ENCODE measurements at places on chromosomes 4 and X.

DNA sequence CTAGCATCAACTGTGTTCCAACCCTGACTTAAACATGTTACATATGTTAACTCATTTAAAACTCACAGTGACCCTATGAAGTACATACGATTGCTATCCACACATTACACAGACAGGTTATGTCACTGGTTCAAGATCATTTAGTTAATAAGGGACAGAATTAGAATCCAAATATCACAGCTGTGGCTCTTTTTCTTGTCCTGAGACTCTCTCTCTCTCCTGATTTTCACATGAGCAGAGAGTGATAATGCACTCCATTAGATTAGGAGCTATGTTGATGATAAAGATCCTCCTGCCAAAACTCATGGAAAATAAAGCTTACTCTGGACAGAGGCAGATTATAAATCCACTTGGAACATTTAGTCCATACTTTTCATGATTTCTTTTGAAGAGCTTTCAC lies 408.3 kb downstream of the PPARGC1A start:
- no peak for DNase-seq

DNA sequence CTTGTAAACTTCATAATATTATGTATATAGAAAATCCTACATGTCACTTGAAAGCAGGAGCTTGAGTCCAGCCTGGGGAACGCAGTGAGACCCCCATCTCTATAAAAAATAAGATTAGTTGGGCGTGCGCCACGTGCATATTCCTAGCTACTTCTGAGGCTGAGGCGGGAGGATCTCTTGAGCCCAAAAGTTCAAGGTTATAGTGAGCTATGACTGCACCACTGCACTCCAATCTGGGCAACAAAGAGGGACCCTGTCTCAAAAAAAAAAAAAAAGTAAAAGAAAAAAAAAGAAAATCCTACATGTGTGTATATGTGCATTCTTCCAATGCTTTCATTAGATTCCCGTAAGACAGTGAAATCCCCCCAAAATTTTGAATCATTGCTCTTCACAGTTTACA lies 1.7 kb downstream of the SEC31A start:
- DNase-seq = no peak

DNA sequence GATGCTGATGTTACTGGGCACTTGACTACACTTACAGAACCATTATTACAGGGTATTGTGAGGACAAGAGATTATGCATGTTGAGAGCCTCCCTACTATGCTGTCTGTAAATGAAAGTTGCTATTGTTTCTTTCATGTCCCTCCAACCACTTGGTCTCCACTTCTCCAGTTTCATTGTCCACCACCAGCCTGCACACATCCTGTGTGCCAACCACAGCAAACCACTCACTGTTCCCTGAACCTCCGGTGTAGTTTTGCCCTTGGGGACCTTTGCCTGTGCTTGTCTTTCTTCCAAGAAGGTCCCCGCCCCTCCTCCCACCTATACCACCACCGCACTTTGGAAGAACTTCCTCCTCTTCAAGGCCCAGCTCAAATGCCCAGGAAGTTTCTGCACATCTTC lies 43.1 kb upstream of the AFF2 start:
- DNase-seq = no peak

DNA sequence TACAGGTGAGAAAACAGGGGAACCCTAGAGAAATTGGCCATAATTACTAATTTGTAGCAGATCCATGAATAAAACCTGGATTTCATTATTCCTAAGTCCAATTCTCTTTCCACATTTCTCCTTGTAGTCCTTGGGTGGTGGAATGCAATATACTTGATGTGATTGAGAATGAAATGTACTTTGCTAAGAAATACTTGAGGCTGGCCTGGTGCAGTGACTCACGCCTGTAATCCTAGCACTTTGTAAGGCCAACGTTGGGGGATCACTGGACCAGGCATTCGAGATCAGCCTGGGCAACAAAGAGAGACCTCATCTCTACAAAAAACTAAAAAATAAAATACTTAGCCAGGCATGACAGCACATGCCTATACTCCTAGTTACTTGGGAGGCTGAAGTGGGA lies 15.9 kb downstream of the TMEM184C start:
- no peak for DNase-seq

DNA sequence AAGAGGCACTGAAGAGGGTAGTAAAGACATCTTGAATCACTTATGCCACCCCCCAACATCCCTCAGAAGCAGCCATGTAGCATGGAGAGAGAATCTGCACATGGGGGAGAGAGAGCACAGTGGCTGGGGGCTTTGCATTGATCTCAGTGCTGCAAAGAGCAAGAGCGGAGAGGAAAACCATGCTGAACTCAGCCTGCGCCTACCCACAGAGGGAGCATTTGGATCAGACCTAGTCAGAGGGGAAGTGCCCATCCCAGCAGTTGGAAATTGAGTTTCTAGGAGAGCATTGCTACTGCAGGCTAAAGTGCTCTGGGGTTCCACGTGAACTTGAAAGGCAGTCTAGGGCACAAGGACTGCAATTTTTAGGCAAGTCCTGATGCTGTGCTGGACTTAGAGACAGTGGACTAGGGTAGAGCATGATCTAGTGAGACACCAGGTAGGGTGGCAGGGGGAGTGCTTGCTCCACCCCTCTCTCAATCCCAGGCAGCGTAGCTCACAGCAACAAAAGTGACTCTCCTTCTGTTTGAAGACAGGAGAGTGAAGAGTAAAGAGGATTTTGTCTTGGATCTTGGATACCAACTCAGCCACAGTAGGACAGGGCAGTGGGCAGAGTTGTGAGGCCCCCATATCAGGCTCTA lies 9.0 kb upstream of the PROM1 start:
- DNase-seq = no peak

GRCh38 chr4:16029886-16030285 lies 53.9 kb downstream of the PROM1 start:
- DNase-seq = no peak

- no peak for DNase-seq
Observed at GRCh38 chr4:185119927-185120630, 23.0 kb upstream of the SLC25A4 start.

DNA sequence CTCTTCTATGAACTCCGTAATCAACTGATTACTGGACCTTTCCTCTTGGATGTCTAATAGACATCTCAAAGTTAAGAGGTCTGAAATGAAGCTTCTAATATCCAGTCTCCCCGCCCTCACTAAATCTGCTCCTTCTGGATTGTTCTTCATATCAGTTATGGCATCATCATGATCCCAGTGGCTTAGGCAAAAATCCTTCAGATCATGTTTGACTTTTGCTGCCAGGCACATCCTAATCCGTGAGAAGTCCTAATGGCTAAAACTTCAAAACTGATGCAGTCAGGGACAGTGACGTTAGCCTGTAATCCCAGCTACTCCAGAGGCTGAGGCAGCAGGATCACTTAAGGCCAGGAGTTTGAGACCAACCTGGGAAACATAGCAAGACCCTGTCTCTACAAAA lies 55.1 kb upstream of the GUCY1A1 start:
- no peak for DNase-seq

GRCh38 chr4:44927399-44928380 lies 201.3 kb upstream of the GNPDA2 start:
- DNase-seq = no peak

GRCh38 chr4:119861731-119862130 lies 204.9 kb downstream of the MAD2L1 start:
- DNase-seq = no peak

DNA sequence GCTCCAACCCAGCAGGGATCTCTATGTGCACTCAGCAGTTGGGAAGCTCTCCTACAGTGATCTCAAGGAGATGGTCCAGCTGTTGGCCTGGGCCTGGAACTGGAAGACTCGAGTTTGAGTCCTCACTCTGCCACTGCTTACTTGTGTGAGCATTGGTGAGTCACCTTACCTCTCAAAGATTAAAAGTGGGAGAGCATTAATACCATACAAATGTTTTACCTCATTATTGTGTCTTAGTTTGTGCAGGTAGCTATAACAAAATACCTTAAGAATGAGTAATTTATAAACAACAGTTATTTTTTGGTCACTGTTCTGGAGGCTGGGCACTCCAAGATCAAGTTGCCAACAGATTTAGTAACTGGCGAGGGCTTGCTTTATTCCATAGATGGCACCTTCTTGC lies 21.4 kb upstream of the ZNF827 start:
- DNase-seq = no peak

- no peak for DNase-seq
Observed at GRCh38 chrX:49793686-49794085, 35.4 kb upstream of the PAGE4 start.

- no peak for DNase-seq
Observed at GRCh38 chr4:122612540-122612939, 8.3 kb downstream of the IL21 start.

DNA sequence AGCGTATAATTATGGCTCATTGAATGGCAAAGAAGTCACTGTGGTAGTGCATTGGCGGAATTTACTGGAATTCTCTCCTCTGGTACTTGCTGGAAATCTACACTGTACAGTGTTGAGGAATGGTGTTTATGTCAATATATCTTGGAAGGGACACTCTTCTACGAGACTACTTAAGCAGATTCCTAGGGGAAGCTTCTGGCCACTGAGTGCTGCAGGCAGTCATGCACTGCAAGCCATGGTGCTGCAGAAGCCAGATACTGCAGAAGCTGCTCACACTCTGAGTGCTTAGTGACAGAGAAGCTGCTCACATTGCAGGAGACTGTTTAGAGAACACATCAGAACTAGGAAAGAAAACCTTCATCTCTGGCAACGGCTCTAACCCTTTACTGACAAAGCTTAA lies 725.0 kb downstream of the CCSER1 start:
- no peak for DNase-seq

- no peak for DNase-seq
Observed at GRCh38 chr4:101198682-101199339, 148.5 kb downstream of the PPP3CA start.

- no peak for DNase-seq
Observed at GRCh38 chrX:114038358-114038757, 545.5 kb upstream of the HTR2C start.

DNA sequence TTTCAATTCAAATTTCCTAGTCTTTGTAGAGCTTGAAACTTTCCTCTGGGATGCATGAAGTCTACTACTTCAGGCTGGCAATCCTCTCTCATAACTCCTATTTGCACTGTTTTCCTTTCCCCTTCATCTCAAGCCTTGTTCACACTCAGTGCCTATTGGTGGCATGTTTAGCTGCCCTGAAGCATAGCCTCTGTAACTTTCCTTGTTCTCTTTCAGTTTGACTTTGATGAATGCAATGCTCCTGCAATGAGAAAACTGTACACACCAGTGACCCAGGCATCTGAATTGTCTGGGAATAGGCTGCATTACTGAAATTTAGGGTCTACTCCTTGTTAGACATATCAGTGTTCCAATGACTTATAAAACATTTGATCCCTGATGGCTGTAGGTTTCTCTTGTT lies 81.7 kb downstream of the ANK2 start:
- no peak for DNase-seq

- no peak for DNase-seq
Observed at GRCh38 chrX:24839331-24839730, 145.6 kb downstream of the POLA1 start.

DNA sequence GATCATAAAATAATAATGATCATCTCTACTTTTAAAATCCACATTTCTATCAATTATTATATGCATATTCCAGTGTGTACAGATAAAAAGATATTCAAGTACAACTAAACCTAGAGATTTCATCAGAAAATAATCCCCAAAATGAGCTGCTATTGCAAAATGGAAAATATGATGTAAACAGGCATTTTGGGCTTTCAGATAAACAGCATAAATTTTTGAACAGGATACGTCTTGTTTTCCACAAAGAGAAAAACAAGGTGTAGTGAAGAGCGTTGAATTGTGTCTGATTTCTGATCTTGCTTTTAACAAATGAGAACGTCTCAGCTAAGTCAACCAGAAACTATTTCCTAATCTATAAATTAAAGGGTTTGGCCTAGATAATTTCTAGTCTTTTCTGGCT lies 349.6 kb upstream of the FTHL17 start:
- no peak for DNase-seq

DNA sequence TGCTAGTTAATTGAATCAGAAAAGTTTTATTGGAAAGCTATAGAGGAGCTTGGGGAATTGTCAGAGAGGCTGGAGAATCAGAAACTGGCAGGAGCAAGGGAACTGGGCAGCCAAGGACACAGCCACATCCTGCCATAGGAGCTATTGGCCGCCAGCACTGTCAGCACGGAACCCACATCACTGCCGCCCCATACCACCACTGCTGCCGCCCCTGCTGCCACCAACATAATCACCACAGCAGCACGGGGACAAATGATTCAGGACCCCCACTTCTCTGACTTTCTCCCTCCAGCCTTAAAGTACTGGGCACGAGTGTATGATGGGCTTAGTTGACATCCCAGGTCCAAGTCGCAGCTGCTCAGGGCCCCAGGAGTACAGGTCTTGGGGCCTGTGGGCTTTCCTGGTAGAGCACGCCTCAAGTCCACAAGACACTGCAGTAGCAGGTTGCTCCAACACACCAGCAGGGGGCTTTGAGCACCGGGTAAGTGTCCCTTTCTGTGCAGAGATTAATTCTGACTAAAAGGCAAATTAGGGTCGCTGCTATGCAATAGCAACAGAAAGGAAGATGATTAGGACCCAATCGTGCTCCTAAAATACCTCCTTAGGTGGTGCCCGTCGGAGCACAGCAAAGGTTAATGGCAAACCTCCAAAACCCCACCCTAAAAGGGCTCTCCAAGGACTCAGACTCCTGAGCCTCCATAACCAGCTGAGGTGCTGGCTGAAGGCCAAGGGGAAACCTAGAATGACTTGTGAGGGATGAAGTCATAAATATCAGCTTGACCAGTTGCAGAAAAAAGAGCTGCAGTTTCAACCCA lies 6.9 kb downstream of the PJA1 start:
- DNase-seq = no peak

DNA sequence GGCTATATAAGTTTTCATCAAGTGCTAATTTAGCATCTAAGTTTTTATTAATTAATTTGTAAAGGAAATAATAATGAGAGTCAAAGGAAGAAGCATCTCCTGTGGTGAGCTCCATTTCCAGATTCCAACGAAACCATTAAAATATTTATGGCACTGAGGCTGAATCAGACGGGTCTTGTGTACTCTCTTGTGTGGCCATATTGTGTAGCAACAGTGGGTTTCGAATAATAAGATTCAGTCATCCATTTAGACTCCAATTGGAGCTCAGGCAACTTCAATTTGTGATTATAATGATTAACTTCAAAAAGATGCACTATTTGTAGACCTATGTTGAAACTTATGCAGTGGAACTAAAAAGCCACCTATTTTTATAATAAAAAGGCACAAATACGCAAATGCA lies 82.4 kb downstream of the SNCA start:
- DNase-seq = no peak

DNA sequence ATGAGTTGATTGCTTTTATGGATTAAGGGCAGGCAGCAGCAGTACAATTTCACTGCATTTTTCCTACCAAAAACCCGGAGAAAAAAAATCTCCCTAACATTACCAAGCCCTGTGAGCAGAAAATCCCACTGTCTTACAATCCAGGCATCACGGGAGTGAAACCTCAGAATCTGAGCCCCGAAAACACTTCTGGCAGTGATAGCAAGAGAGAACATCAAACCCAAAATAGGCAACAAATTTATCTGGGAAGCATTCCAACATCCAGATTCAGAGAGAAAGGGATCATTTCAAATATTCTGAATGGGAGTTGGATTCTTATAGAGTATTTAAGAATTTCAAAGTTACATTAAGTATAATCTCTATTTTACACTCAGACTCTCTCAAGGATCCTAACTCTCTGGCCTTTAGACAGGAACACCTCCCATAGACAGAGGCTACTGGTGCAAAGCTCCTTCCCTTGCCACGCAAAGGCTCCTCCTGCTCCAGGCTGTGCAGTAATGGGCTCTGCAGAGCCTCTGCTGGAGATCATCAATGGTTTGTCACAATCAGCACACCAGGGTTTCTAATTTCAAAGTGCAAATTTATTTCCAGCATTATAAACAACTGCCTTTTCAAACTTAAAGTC lies 256.9 kb downstream of the PARM1 start:
- DNase-seq = no peak

Measured in GOT3 (cell line).